ENCODE measurements at places on chromosomes 6 and 20. TPM values are rescaled to one million over a fixed set of nuclear protein-coding genes. Genes with fewer than 3 reads are reported as not detected.

- H3K4me1 ChIP-seq = no peaks in the 10 kb centered on the region
- H3K4me3 ChIP-seq = no peak overlapping the region
- H3K27me3 ChIP-seq = no peaks in the 10 kb centered on the region
- no peak overlapping the region for H3K27ac ChIP-seq
Measured at GRCh38 chr6:114747995-114748625, 405.3 kb upstream of the HS3ST5 start.

GRCh38 chr6:130105996-130106704 lies 87.8 kb downstream of the L3MBTL3 start:
- peak; percentile 33 for DNase-seq
- H3K27me3 ChIP-seq = no peaks in the 10 kb centered on the region
- H3K4me3 ChIP-seq = no peak overlapping the region
- no peaks in the 10 kb centered on the region for H3K36me3 ChIP-seq

GRCh38 chr6:34001706-34002621 lies 143.9 kb downstream of the GRM4 start:
- peak; percentile 41 for DNase-seq
- no peaks in the 10 kb centered on the region for H3K27me3 ChIP-seq
- no peak overlapping the region for H3K27ac ChIP-seq
- H3K36me3 ChIP-seq = no peaks in the 10 kb centered on the region
- H3K4me3 ChIP-seq = no peak overlapping the region
- no peaks in the 10 kb centered on the region for H3K4me1 ChIP-seq

- no peaks in the 10 kb centered on the region for H3K36me3 ChIP-seq
- DNase-seq = no peak
- H3K4me1 ChIP-seq = no peaks in the 10 kb centered on the region
- H3K4me3 ChIP-seq = no peak overlapping the region
Measured at GRCh38 chr6:1869308-1869707, 259.6 kb downstream of the FOXC1 start.

DNA sequence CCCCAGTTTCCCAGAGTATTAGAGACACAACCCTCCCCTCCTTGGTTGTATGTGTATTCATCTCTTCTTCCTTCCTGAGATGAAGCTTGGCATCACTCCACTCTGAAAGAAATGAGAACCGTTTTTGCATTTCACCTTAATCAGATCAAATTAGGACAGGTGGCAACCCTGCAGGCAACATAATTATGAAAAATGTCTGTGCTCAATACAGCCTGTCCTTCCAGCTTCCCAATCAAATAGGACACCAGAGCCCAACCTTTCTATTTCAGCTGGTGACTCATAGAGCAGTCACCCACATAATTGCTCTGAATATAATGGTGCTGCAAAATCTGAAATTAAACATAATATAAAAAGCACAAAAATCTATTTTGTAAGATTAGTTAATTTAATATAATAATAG lies 310.2 kb upstream of the AGPAT4 start:
- no peaks in the 10 kb centered on the region for H3K4me1 ChIP-seq
- no peaks in the 10 kb centered on the region for H3K36me3 ChIP-seq
- no peak overlapping the region for H3K27ac ChIP-seq
- DNase-seq = no peak
- no peaks in the 10 kb centered on the region for H3K27me3 ChIP-seq
- H3K4me3 ChIP-seq = no peak overlapping the region

DNA sequence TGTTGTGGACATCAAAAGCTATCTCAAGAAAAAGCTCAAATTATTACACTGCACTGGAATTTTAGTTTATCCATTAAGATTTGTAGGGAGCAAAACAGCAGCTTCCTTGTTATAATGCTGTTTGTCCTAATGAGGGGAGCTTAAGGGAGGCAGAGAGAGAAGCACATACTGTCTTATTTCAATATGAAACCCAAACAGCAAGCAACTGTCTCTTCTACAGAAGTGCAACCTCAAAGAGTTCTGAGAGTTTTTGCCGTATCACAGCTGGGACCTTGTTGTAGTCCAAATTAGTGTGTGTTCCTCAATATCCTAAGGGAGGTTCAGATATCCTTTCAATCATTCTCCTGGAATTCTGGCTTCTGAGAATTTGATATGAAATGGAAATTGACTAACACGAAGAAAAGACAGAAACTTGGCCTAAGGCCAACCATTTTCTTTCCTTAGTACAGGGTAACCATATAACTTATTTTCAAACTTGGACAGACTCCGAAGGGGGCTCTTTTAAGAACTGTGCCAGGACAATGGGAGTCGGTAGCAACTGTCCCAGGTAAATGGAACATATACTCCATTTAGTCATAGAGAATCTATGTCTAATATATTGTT lies 149.3 kb upstream of the CCN2 start:
- H3K4me3 ChIP-seq = no peak overlapping the region
- no peak overlapping the region for H3K27ac ChIP-seq
- no peaks in the 10 kb centered on the region for H3K27me3 ChIP-seq
- no peak for DNase-seq
- no peaks in the 10 kb centered on the region for H3K4me1 ChIP-seq

DNA sequence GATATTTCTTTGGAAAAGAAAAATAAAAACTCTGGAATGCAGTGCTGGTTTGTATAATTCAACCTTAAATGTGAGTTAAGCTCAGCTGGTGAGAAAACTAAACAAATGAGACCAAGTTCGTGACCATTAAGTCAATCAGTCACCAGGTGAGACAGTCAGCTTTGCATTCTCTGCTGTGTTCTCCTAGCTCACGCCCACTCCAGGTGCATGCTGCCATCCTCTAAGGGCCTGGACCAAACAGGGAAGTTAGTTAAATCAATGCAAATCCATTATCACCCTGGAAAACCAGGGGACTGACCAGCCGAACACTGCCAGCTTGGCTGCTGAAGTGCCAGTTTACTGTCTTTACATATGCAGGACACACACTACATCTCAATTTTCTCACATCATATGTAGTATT lies 7.2 kb downstream of the TPBG start:
- H3K27ac ChIP-seq = no peak overlapping the region
- H3K4me1 ChIP-seq = no peaks in the 10 kb centered on the region
- H3K27me3 ChIP-seq = no peaks in the 10 kb centered on the region
- H3K4me3 ChIP-seq = no peak overlapping the region
- no peaks in the 10 kb centered on the region for H3K36me3 ChIP-seq
- no peak for DNase-seq

GRCh38 chr6:130575971-130576370 lies 210.2 kb downstream of the TMEM200A start:
- no peaks in the 10 kb centered on the region for H3K27me3 ChIP-seq
- no peaks in the 10 kb centered on the region for H3K4me1 ChIP-seq
- no peaks in the 10 kb centered on the region for H3K36me3 ChIP-seq
- peak; percentile 75 for DNase-seq

DNA sequence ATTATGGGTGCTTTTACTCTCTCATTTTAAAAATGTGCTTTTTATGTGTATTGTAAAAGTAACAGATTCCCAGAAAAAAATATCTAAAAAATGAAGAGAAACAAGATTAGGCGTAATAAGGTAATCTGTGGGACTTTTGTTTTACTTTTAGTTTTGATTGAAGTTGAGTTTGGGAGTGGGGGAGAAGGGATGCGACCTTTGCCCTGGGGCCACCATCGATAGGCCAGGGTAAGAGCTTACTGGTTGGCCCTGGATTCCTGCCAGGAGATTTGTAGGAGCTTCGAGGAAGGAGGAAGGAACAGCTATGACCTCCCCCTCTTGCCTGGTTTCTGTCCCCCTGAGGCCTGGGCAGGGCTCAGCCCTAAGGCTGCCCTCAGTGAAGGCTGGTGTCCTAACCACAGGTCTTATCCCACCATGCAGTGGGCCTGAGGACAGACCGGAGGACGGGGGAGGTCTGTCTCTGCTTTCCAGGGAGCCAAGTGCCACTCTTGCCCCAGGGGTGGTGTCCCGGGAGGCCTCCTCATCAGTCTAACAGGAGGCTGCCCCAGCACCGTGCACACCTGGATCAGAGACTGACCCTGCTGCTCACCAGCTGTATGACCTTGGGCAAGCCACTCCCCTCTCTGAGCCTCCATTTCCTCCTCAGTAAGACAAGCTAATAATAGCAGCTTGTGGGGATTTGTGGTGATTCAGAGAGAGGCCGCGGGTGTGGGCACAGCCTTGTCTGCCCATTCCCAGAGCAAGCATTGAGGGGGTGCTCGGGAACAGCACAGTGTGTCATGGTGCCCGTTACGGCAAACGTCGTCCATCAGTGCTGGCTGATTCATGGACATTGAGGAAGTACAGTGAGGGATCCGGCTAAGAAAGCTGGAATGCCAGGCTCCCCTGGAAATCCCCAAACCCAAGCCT lies 21.2 kb downstream of the TGM2 start:
- H3K4me3 ChIP-seq = no peak overlapping the region
- H3K4me1 ChIP-seq = no peaks in the 10 kb centered on the region
- H3K27ac ChIP-seq = peak overlapping the region; percentile 87
- no peaks in the 10 kb centered on the region for H3K27me3 ChIP-seq
- H3K36me3 ChIP-seq = no peaks in the 10 kb centered on the region
- no peak for DNase-seq

- peaks cover 3% of the 10 kb centered on the region for H3K4me1 ChIP-seq
- H3K27me3 ChIP-seq = no peaks in the 10 kb centered on the region
- no peak for DNase-seq
Measured at GRCh38 chr20:20710443-20711315, 1.8 kb downstream of the RALGAPA2 start.

GRCh38 chr6:12233693-12234571 lies 56.2 kb upstream of the EDN1 start:
- no peak overlapping the region for H3K4me3 ChIP-seq
- no peaks in the 10 kb centered on the region for H3K36me3 ChIP-seq
- H3K27ac ChIP-seq = peak overlapping the region; percentile 40
- H3K27me3 ChIP-seq = no peaks in the 10 kb centered on the region
- no peaks in the 10 kb centered on the region for H3K4me1 ChIP-seq

GRCh38 chr20:35286899-35287508 lies 2.4 kb upstream of the EIF6 start:
- no peak overlapping the region for H3K27ac ChIP-seq
- DNase-seq = no peak
- H3K27me3 ChIP-seq = no peaks in the 10 kb centered on the region
- H3K4me1 ChIP-seq = peaks cover 18% of the 10 kb centered on the region
- H3K36me3 ChIP-seq = no peaks in the 10 kb centered on the region
- no peak overlapping the region for H3K4me3 ChIP-seq

GRCh38 chr6:69308584-69308983 lies 488.2 kb downstream of the LMBRD1 start:
- no peaks in the 10 kb centered on the region for H3K27me3 ChIP-seq
- H3K4me3 ChIP-seq = no peak overlapping the region
- no peak overlapping the region for H3K27ac ChIP-seq
- H3K36me3 ChIP-seq = no peaks in the 10 kb centered on the region
- DNase-seq = no peak
- H3K4me1 ChIP-seq = no peaks in the 10 kb centered on the region

DNA sequence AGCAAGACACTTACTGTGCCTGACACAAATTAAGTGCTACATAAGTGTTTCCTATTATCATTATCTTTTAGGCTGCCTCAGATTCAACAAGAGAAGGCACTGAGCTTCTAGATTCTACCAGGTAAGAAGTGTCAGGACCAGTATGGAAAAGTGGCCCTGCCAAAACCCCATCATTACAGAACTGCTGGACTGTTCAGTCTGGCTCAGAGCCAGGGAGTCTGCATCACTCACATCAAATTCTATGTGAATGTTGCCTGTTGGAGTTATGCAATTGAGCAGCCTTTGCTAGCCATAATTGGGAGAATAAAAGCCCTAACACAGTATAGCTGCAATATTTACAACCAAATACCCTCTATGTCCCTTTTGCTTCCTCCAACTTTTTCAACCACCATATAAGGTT lies 70.9 kb downstream of the ATG5 start:
- H3K36me3 ChIP-seq = no peaks in the 10 kb centered on the region
- no peak overlapping the region for H3K4me3 ChIP-seq
- no peak overlapping the region for H3K27ac ChIP-seq
- H3K4me1 ChIP-seq = no peaks in the 10 kb centered on the region
- no peaks in the 10 kb centered on the region for H3K27me3 ChIP-seq

DNA sequence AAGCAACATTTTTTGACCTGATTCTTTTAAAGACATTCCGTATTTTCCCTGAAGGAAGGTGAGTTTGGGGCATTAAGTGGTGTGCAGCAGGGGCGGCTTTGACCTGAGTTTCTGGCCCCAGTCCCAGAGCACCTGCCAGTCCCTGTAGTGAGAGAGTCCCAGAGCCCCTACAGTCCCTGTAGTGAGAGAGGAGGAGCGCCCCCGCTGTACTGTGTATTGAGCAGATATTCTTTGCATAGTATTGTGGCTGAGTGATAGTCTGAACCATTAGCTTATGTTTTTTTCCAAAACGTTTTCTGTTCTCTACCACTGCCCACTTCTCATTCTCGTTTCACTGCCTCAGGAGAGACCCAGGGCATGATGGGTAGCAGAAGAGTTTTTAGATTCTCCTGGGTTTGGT lies 17.2 kb upstream of the SH3BGRL2 start:
- no peaks in the 10 kb centered on the region for H3K4me1 ChIP-seq
- H3K4me3 ChIP-seq = no peak overlapping the region
- no peak for DNase-seq
- no peaks in the 10 kb centered on the region for H3K27me3 ChIP-seq
- H3K27ac ChIP-seq = no peak overlapping the region

DNA sequence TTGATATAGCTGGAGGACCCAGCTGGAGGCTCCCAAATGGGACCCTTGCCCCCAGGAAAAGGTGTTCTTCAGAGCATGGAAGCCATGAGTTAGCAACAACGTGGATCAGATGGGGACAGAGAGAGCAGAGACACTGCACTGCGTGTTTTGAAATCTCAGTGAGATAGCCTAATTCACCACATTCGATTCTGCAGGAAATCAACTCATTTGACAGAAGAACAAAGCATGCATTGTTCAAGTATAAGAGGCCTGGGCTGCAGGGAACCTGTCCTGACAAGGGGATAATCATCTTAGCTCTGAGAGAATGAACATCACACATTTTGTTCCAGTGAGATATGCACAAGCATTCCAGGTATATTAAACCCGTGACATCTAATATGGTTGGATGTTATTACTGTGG lies 450.2 kb downstream of the CDH26 start:
- no peaks in the 10 kb centered on the region for H3K4me1 ChIP-seq
- H3K27me3 ChIP-seq = no peaks in the 10 kb centered on the region
- no peaks in the 10 kb centered on the region for H3K36me3 ChIP-seq
- no peak overlapping the region for H3K4me3 ChIP-seq
- DNase-seq = no peak

GRCh38 chr6:168597471-168597875 lies 156.5 kb downstream of the SMOC2 start:
- H3K4me3 ChIP-seq = no peak overlapping the region
- H3K36me3 ChIP-seq = no peaks in the 10 kb centered on the region
- DNase-seq = no peak
- no peaks in the 10 kb centered on the region for H3K4me1 ChIP-seq
- H3K27ac ChIP-seq = no peak overlapping the region

DNA sequence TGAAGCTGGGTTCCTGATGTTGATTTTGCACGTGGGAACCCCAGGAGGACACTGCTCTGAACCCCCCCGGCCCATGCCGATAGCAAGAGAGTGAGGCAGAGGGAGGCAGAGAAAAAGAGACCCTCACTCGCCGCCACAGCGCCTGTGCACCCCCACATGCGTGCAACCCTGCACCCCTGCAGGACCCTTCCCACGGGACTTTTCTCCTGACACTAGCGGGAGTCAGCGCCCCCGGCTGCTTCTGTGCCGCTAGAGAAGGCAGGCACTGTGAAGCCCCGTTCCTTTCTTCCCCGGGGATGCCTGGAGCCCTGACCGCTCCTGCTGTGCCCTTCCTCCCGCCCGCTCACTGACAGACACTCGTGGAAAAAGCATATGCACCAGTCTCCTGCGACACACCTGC lies 67.4 kb downstream of the GMPR start:
- H3K4me1 ChIP-seq = no peaks in the 10 kb centered on the region
- H3K4me3 ChIP-seq = peak overlapping the region; percentile 24
- H3K27ac ChIP-seq = no peak overlapping the region
- DNase-seq = no peak

The HLA-DRB1 gene
- 49.8 TPM for total RNA-seq

The RAET1E gene
- total RNA-seq = not detected

The UBE2C gene
- total RNA-seq = 11.2 TPM

The KIAA0408 gene
- total RNA-seq = 5.0 TPM

The NTSR1 gene
- total RNA-seq = not detected

The HLA-F gene
- 327 TPM for total RNA-seq

The C6orf58 gene
- not detected for total RNA-seq

The TUBB1 gene
- total RNA-seq = not detected

The NKAIN2 gene
- total RNA-seq = not detected
